ENCODE measurements at places on chromosomes 12 and 14.

GRCh38 chr14:66005900-66006434 is 480.2 kb upstream of the CCDC196 start:
- DNase-seq = no peak

DNA sequence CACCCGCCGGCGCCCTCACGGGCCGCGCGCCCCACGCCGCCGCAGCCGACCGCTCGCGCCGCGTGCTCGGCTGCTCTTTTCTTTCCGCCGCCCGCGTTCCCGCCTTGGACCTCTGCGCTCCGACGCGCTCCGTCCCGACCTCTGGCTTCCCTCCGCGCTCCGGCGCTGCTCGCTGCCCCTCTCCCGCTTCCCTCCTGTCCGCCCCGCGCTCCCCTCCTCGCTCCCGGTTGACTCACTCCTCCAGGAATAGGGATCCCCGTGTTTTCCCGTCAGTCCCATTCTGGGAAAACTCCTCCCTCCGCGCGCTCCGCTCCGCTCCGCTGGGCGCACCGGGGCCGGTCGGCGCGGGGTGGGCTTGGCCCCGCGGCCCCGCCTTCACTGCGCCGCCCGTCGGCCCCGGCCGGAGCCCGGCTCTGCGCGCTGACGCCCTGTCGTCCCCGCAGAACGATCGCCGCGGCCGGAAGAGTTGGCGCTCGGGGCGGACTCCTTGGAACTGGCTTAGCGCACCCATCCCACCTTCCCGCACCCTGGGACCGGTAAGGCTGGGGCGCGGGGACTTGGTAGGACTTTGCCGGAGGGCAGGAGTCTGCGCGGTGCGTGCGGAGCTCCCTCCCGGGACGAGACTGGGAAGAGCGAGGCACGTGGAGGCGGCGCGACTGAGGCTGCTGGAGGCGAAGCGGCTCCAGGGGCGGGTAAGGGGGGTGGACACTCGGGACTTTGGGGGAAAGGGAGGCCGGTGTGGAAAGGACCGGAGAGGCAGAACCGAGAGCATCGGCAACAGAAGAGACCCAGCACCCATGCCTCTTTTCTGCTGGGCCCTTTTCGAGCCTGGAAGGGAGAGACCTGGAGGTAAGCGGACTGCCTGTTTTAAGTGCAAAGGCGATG is 550 bp downstream of the TEAD4 start:
- peak; percentile 71 for DNase-seq

DNA sequence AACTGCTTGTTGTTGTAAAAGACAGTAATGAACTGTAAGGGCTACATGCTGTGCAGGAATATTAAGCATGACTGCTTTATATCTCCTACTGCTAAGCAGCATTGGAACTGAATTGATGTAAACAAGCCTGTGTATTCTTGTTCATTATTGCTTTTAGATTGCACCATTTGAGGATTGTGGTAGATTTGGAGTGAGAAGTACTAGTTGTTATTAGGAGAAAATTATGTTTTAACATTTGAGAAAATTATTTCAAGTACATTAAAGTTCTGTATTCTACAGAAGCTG is 212.7 kb downstream of the ERC1 start:
- DNase-seq = no peak

- DNase-seq = no peak
Measured at GRCh38 chr12:125263385-125263784, 198.2 kb downstream of the AACS start.

- DNase-seq = no peak
Measured at GRCh38 chr14:55160989-55161388, 30.4 kb downstream of the DLGAP5 start.

GRCh38 chr12:118166946-118167345 is 31.0 kb downstream of the PEBP1 start:
- no peak for DNase-seq

- no peak for DNase-seq
Measured at GRCh38 chr14:101579372-101580080, 18.2 kb downstream of the DIO3 start.

GRCh38 chr12:113359133-113359938 is 949 bp downstream of the PLBD2 start:
- peak; percentile 67 for DNase-seq

- DNase-seq = no peak
Measured at GRCh38 chr12:105223352-105223845, 12.6 kb downstream of the APPL2 start.

DNA sequence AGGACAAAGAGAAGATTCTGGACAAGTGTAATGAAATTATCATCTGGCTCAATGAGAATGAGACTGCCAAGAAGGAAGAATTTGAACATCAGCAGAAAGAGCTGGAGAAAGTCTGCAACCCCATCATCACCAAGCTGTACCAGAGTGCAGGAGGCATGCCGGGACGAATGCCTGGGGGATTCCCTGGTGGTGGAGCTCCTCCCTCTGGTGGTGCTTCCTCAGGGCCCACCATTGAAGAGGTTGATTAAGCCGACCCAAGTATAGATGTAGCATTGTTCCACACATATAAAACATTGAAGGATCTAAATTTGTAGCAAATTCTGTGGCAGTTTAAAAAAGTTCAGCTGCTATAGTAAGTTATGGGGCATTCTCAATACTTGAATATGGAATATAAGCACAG is 174.3 kb upstream of the CCND2 start:
- DNase-seq = no peak

- DNase-seq = no peak
Measured at GRCh38 chr14:28651148-28651547, 115.4 kb upstream of the FOXG1 start.

GRCh38 chr14:77508249-77508648 is 9.6 kb upstream of the ISM2 start:
- no peak for DNase-seq

DNA sequence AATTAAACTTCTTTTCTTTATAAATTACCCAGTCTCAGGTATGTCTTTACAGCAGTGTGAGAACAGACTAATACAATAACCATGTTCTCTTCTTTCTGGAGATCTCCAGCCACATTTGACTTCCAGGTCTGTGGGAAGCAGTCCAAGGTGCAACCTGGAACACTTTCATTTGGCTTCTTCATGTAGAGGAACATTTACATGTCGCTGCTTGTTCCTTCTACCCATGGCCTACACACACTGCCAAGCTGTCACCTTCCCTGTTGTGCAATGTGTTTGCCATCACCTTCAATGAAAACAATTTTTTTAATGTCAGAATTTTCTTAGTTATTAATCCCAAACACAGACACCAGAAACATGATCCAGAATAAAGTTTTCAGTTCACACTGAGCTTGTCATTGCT is 104.7 kb downstream of the PRKCH start:
- no peak for DNase-seq

DNA sequence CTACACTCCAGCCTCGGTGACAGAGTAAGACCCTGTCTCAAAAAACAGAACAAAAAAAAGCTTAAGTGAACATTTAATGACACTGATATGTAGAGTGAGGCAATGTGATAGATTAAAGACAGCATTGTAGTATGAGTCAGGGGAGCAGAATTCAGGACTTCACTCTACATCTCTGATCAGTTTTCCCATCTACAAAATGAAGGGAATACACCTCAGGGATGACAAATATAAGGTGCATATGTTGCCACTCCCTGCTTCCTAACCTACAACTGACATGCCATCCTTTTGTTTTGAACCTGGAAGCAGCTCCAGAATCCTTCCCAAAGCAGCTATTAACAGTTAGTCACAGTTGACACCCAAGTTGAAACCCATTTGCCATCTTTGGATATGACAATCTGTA is 30.9 kb upstream of the STRN3 start:
- no peak for DNase-seq
